Panc1 (cell line): ENCODE measurements at places on chromosomes 16 and 17.

DNA sequence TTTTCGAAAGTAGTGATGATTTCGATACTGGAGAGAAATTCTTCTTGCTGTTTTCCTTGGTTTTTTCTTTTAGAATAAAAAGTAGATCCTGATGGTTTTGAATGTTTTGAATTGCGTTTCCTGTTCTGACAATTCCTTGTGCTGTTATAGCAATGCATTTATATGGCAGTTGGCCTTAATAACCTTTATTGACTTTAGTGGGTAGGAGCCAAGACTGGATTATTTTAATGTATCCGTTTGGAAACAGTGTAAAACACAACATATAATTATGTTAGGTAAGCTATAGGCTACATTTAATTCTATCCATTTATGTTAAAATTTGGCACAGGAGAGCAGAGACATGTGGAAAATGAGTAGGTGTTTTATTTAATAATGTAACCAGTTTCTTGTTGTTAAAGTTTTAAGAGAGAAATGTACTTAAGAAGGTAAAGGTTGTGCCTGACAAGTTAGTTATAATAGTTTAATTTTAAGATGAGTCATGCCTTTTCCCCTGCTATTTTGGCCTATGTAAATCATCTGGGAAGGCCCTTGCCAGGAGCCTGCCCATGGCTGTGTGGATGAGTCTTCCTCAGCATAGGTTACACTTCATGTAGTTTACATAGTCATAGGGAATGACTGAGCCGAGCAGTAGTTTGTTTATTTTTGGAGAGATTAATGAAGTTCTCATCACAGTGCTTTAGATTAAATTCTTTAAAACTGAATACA, 189.9 kb downstream of the FTO start:
- DNase-seq: no peak

DNA sequence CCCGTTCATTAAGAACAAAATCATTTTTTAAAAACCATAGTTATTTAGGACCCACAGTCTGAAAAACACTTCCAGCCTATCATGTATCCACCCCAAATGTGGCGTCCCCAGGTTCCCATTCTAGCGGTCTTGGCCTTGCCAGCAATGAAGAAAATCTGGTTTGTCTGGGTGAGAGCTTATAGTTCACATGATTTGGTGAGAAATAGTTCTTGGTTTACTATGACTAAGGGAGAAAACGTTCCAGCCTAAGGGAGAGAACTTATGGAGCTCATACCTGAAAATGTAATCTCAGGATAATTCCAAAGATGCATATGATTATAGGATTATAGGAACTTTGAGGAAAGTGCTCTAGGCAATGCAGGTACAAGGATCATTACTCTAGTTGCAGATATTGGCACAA, 4.8 kb downstream of the MARVELD3 start:
- no peak for DNase-seq

DNA sequence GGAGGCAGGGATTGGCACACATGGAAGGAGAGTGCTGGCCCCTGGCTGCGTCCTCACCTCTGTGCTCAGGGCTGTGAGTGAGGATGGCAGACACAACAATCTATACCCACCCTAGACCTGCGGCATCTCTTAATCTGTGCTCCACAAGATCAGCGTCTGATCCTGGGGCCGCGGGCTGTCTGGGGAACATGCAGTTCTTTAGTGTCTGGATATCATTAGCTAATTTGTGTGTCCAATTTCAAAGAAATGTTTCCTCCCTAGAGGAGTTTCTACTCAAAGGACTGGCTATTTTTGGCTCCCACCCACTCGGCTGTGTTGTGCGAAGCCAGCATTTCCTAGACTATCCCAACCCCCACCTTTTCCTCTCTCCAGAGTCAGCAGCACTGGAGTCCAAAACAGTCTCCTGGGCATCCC, 93.8 kb downstream of the GRIN2A start:
- no peak for DNase-seq

DNA sequence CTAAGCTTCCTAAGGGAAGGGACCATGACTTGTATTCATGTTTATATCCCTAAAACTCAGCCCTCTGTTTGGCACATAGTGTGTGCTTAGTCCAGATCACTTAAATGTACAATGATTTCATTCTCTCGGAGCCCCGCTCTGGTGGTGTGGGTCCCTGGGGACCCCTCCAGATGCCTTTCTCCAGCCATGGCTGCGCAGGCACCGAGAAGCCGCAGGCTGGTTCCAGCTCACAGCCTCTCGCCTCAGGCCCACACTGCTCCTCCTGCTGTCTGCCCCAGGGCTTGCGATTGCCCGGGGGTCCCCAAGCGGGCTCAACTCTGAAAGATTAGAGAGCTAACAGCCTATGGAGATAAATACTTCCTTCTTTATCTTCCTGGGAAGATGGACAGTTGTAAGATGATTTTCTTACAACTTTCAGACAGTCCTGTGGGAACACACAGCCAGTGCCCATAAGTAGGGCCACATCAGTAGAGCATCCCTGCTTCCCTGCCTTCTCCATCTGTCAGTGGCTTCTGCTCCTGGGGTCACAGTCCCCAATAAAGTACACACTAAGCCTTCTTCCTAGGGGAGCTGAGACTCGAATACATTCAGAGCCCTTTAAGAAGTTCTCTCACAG, 66.2 kb downstream of the CENPV start:
- peak; percentile 12 for DNase-seq

- DNase-seq: no peak
Measured at GRCh38 chr17:61280338-61280737, 119.3 kb upstream of the TBX2 start.

- no peak for DNase-seq
Measured at GRCh38 chr17:1469231-1469852, 13.3 kb upstream of the CRK start.

DNA sequence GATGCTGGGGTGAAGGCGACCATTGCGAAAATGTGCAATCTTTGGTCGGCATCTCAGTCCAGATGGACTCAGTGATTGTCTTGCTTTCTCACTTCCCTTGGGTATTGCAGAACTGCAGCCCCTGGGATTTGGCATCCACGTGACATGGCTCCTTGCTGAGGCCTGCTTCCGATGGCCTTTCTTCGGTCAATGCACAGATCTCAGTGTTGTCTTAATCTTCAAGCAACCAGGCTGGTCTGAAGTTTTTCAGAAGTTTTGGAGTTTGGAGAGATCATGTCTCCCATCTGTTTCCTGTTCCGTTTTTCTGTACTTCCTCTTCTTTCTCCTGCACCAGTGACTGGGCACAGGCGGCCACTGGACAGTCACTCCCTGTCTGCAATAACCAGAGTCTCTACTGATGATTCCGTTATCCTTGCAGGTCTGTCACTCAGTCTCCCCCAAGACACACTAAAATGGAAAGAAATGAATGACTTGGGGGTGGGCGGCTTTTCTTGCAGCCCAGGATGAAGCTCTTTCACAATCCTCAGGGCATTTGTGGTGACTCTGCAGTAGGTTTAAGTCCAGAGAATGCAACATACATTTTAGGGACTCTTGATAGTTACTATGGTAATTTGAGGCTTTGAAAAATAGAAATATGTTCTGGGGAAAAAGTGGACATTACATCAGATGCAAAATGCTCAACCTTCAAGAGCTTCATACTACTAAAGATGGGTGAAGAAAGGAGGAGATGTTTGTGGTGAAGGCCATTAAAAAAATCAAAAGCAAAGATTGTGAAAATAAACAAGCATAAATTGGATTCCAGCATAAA, 106.3 kb upstream of the ZFHX3 start:
- no peak for DNase-seq

- DNase-seq: no peak
Measured at GRCh38 chr16:50441486-50442157, 72.8 kb upstream of the BRD7 start.

DNA sequence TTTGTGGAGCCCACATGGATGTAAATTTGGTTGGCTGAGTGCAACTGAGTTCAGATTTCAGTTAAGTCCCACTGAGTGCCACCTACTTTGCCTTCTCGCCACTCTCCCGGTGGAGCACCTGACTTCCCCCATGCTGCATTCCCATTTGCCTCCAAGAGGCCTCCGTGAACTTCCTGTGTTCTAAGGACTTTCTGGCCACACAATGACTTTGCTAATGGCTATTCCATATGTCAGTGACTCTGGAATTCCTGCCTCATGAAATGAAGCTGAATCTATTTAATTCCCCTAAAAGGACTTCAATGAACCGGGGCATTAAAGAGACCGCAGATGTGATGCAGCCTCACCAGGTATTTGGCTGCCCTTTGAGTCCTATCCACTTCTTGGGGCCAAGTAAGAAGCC, 29.9 kb downstream of the ABCC12 start:
- DNase-seq: no peak

- no peak for DNase-seq
Measured at GRCh38 chr16:87206646-87207451, 110.3 kb downstream of the C16orf95 start.

- no peak for DNase-seq
Measured at GRCh38 chr17:67156269-67157199, 88.5 kb downstream of the HELZ start.

- no peak for DNase-seq
Measured at GRCh38 chr17:49588726-49589576, 13.3 kb downstream of the NXPH3 start.

DNA sequence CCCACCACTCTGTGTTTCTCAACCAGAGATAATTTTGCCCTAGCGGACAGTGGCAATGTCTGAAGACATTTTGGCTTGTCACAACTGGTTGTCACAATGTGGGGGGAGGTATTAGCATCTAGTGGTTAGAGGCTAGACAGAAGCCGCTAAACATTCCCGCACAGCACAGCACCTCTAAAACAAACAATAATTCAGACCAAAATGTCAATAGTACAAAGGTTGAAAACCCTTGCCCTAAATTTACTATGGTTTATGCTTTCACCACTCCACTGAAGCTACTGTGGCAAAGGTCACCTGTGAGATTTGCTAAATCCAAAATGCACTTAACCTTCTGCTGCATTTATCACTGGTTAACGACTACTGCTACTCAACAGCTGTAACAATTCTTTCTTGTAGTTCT, 14.1 kb downstream of the NUP88 start:
- DNase-seq: no peak

GRCh38 chr17:12536021-12536420, 129.7 kb upstream of the MYOCD start:
- DNase-seq: no peak

GRCh38 chr17:62727916-62728672, 80.0 kb downstream of the MARCHF10 start:
- no peak for DNase-seq

GRCh38 chr17:77242118-77242851, 101.5 kb downstream of the SEC14L1 start:
- DNase-seq: no peak

DNA sequence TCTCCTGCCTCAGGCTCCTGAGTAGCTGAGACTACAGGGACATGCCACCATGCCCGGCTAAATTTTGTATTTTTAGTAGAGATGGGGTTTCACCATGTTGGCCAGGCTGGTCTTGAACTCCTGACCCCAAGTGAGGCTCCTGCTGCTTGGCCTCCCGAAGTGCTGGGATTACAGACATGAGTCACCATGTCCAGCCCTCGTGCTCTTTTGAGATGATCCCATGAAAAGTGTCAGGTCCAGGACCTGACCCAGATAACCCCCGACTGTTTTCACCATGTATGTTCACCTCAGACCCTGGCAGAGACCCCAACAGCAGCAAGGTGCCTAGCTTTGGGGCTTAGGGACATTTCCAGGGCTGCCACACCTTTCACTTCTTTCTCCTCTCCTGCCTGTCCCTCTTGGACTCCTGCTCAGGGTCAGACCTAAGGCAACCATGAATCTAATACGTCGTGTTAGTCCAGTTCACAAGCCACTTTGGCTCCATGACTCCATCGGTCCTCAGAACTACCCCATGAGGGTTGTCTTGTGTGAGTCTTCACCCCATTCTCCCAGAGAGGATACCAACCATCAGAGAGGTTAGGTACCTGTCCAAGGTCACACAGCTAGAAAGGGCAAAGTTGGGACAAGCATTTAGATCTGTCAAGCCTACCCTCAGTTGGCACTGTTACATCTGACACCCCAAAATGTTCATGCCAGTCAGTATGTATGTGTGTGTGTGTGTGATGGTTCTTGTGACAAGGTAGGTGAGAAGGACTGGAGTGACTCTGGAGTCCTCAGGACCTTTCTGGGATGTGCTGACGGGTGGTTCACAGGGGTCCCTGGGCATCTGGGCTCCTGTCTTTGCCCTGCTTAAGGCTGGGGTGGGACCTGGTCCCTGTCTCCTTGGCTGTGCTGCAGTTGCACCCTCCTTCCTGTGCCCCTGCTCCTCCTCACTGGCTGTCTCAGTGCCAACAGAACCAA, 23.1 kb upstream of the MAP3K14 start:
- DNase-seq: no peak

DNA sequence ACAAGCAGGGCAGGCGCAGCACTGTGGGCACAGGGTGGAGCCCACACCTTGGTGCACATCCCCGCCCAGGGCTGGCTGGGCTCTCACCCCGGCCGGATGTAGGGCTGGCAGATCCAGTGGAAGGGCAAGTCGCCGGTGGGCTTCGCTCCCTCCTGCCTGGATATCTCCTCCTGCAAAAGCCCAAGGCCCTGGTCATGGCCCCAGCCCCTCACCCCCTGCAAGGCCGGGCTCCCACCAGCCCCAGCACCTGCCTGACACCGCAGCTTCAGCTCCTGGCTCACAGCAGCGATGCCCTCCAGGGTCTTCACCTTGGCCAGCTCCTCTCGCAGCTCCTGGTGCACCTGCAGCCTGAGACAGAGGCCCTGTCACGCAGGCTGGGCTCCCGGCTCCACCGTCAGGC, 5.0 kb downstream of the DUS1L start:
- no peak for DNase-seq

GRCh38 chr17:4573669-4574068, 10.7 kb upstream of the SMTNL2 start:
- DNase-seq: no peak

DNA sequence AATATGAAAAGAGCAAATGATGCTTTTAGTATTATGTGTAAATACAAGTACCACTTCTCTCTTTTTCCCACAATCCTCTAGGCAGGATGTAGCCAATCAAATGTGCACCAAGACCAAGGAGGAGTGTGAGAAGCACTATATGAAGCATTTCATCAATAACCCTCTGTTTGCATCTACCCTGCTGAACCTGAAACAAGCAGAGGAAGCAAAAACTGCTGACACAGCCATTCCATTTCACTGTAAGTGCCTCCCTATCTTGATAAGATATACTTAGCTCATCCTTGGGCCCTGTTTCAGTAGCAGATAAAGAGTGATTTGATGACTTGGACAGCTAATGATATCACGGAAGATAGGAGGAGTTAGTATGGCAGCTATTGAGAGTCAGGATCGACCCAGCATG, 33.7 kb downstream of the TADA2A start:
- DNase-seq: no peak

DNA sequence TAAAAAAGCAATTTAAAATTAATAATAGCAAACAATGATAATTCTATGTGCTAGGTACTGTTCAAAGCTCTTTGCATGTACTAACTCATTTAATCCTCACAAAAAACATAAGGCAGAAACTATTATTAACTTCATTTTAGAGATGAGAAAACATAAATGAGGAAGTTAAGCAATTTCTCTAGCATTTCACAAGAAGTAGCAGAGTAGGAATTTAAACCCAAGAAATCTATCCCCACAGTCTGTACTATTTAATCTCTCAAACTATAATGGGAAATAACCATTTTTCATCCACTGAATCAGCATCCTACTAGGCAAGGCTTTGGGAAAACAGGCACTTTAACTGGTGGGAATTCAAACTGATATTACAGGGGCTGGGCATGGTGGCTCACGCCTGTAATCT, 42.2 kb upstream of the INTS2 start:
- no peak for DNase-seq
